ENCODE measurements at places on chromosomes 2 and 18.

DNA sequence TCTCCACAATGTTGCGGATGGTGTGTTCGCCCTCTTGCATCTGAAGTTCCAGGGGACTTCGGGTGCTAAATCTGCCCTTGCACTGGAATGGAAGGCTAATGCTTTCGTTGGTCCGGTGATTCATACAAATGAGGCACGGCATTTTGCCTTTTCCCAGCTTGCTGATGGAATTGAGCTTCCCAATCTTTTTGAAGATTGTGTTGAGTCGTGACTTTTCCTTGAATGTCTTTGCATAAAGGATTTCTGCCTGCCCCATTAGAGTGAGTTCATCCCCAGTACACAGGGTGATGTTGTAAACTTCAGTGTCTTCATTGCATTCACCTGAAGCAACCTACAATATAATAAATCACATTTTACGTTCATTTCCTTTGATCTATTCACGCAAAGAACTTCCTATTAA lies 98.0 kb downstream of the MEP1B start:
- DNase-seq = no peak

- no peak for DNase-seq
These were observed 27.3 kb downstream of the LPIN2 start for GRCh38 chr18:2985628-2986027.

GRCh38 chr2:186327251-186327868 lies 158.7 kb upstream of the ZC3H15 start:
- no peak for DNase-seq

DNA sequence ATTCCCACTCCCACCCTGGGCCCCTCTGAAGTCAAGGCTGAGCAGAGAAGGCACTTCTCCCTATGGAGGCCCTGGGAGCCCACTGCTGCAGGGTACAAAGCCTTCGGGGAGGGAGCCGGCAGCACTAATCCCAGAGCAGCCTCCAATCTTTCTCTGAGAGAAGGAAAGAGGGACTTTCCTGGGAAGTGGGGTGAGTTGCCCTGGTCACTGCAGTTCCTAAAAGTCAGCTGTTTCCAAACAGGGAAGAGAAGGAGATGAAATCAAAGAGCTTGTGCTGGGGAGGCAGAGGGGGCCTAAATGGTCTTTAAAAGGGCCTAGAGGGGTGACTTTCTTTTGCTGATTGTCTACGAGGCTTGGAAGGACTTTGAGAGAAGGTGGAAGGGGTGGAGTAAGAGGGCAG lies 264.7 kb downstream of the TNS1 start:
- no peak for DNase-seq

GRCh38 chr18:52970686-52971085 lies 630.7 kb downstream of the DCC start:
- DNase-seq = no peak

DNA sequence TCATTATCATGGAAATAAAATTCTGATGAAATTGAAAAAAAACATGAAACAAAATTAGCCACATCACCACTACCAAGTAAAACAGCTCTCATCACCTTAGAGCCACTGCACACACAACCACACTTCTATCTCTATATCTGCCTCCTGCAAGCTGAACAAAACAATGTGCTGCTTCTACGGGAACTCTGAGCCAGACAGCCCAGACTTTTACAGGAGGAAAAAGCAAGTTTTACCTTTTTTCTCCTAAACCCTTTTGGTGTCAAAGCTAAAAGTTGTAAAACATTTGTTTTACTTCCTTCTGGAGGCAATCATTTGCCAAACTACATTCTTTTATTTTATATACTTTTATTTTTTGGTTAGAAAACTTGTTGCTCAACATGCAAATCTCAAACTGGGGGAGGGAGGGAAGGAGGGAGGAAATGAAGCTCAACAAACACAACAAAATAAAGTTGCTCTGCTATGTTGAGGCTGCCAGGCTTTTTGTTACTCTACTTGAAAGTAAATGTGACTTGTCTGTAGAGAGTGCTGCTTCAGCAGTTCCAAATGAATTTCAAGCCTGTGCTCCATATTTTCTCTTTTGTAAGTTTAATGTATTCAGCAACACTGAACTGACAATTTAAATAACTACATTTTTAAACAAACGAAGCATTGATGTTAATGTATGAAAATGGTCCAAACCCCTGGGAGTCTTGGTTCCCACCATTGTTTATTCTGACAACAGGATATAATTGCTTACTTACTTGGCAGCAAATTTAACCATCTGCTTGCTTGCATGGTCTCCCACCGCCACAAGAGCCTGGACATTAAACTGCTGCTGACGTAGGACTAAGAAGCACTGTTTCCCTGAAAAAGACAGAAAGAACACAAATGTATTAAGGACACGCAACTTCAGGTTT lies 24.5 kb downstream of the DARS1 start:
- DNase-seq = peak; percentile 71

- DNase-seq = no peak
These were observed 17.7 kb upstream of the CYP1B1 start for GRCh38 chr2:38093527-38094165.

- DNase-seq = no peak
These were observed 164.5 kb downstream of the PMAIP1 start for GRCh38 chr18:60064271-60064670.

DNA sequence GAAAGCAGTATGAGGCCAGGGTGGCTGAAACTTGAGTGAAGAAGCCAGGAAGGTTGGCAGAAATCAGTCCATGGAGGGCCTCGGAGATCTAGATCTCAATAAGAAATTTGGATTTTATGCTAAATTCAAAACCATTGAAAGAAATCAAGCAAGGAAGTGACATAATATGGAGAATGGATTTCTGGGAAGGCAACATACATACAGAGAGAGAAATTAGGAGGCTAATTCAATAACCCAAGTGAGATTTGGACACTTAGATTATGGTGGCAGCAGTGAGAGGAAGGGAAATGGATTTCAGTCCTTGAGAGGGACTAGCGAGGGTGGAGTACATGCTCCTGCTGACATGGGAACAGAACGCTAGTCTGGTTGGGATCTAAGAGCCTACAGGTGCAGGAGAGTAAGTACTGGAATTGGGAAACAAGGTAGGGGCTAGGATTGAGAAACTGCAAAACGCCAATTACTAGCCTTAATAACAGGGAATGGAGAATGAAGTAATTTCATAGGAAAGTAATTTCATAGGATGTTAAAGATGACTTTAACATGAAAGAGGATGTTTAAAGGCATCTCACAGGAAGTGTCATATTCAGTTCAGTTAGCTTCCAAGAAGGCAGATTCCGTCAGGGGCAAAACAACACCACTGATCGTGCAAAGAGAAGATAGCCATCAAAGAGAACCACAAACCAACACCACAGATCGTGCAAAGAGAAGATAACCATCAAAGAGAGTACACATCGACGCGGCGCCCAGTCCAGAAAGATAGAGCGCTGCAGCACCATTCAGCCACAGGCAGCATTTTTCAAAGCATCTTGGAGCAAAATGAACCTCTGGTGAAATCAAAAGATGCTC lies 27.2 kb downstream of the CDKL4 start:
- DNase-seq = no peak

GRCh38 chr2:11746807-11747459 lies 501 bp downstream of the LPIN1 start:
- DNase-seq = no peak

GRCh38 chr2:47065771-47066380 lies 89.2 kb downstream of the STPG4 start:
- no peak for DNase-seq

DNA sequence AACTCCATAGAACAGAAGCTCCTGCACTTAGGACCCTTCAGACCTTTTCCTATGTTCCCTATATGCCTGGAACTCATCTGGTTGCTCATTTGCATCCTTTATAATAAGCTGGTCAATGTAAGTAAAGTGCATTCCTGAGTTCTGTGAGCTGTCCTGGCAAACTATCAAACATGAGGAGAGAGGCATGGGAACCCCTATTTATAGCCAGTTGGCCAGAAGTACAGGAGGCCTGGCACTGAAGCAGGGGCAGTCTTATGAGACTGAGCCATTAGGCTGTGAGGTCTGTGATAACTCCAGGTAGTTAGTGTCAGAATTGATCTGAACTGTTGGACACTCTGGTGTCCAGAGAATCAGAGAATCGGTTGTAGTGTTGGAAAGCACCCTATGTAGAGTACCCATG lies 88.4 kb downstream of the EHD3 start:
- no peak for DNase-seq

- no peak for DNase-seq
These were observed 201.9 kb downstream of the ZNF407 start for GRCh38 chr18:74799542-74799941.

GRCh38 chr2:181438261-181438660 lies 18.9 kb upstream of the ITGA4 start:
- DNase-seq = no peak

DNA sequence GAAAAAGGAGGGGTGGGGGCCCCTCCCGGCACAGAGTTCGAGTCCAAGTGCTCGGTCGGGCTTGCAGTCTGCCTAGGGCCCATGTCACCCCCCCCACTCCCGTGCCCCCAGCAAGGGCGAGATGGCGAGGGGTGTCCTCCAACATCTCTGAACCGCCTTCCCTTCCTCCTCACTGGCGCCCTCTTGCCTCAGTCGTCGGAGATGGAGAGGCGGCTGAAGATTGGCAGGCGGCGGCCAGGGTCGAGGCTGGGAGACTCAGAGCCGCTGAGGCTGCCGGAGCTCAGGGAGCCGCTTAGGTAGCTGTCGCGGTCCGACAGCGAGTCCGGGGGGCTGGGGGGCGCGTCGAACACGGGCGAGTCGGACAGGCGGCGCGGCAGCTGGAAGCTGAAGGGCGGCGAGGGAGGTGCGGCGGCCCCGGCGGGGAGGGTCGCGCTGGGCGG lies 2.3 kb downstream of the ZFP36L2 start:
- DNase-seq = no peak

DNA sequence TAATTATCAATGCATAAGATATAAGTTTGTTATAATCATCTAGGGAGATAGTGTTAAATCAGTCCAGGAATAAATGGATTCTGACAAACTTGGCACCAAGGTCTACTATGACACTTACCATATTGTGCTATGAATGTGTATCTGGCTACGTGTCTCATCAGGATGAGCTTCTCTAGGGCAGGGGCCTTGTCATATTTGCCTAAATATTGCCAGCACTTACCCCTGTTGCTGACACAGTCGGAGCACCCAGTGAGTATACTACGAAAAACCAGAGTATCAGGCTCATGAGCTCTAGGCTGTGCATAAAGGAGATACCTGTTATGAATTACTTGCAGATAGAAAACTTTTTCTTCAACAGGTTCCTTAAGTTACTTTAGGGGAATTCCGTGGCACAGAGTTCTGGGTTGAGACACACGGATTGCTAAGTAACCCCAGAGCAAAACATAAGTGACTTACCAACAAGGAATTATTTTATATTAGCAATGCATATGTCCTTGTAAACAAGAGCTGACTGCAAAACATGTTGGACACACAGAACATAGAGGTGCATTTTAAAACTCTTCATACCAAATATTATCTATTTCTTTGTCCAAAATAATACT lies 7.7 kb upstream of the TTC39C start:
- no peak for DNase-seq

GRCh38 chr2:45922577-45922988 lies 271.1 kb downstream of the PRKCE start:
- peak; percentile 21 for DNase-seq

- no peak for DNase-seq
These were observed 12.3 kb upstream of the SLC35F5 start for GRCh38 chr2:113768770-113769169.

- DNase-seq = no peak
These were observed 9.3 kb downstream of the PAX3 start for GRCh38 chr2:222289278-222290160.

DNA sequence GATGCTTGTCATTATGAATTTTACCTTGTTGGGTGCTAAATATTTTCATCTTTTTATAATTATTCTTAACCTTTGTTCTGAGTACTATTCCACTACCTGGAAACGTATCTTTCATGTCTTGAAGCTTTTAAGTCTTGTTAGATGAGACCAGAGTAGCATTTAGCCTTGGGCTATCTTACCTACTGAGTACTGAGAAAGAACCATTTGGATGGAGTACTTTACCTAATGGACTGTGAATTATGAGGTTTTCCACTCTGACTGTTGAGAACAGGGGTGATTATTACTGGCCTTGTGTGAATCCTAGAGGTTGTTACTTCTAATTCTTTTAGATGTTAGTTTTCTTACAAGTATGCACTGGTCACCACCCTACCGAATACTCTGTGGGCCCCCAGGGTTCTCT lies 63.5 kb downstream of the CCDC102B start:
- no peak for DNase-seq

DNA sequence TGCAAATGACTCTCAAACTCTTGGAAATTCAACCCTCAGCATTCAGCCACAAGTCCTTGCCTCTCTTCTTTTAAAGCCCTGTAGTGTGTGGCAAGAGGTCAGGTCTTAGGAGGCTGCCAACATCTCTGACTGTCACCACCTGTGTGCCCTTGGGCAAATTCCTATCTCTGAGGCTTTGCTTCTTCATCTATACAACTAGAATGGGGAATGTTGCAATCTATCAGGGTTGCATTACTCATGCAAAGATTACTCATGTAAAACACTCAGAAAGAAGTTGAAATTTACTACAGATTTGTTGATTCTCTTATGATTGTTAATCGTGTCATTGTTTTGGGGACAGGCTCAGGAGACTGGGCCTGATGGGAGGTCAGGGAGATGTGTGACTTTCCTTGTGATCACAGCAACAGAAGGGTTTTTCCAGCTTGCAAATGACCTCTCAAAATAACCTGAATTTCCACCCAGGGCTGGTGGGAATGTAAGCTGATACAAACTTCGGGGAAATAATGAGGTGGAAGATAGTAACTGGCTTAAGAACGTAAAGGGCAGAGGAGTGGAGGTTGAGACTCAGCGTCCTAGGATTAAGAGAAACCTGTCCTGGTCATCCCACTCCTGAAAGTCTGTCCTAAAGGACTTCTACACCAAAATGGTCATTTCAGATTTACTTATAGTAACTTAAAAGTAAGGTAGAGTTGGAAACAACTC lies 32.1 kb upstream of the SIGLEC15 start:
- DNase-seq = no peak

- no peak for DNase-seq
These were observed 865.1 kb upstream of the VRK2 start for GRCh38 chr2:57181315-57182038.

GRCh38 chr2:172806493-172806892 lies 70.8 kb downstream of the RAPGEF4 start:
- peak; percentile 16 for DNase-seq

DNA sequence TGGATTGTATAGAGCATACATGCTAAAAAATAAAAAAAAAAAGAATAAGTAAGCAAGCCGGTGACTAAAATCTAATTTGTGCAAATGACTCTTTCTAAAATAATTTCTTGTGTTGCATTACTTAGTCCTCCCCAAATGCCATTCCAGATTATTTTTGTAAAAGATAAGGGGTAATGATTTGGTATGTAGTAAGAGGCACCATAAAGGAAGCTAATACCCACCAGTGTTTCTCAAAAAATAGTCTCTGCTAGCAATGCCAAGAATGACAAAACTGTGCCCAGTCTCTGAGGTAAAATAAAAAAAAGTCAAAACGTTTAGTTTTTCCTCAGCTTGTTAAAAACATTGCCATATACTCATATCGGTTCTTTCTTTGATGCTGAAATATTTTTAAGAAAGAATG lies 2.7 kb downstream of the METTL5 start:
- no peak for DNase-seq

- DNase-seq = peak; percentile 88
These were observed 1641.3 kb upstream of the SLC39A10 start for GRCh38 chr2:194015751-194016150.

- DNase-seq = no peak
These were observed 212.4 kb upstream of the CWC22 start for GRCh38 chr2:180219491-180219890.

- no peak for DNase-seq
These were observed 1587.5 kb upstream of the PIK3C3 start for GRCh38 chr18:40367576-40367975.

- no peak for DNase-seq
These were observed 7.8 kb downstream of the ZNF892 start for GRCh38 chr2:95215018-95215612.

GRCh38 chr2:159153463-159153862 lies 133.0 kb downstream of the WDSUB1 start:
- DNase-seq = no peak
